ENCODE measurements at places on chromosomes 3 and 15.

DNA sequence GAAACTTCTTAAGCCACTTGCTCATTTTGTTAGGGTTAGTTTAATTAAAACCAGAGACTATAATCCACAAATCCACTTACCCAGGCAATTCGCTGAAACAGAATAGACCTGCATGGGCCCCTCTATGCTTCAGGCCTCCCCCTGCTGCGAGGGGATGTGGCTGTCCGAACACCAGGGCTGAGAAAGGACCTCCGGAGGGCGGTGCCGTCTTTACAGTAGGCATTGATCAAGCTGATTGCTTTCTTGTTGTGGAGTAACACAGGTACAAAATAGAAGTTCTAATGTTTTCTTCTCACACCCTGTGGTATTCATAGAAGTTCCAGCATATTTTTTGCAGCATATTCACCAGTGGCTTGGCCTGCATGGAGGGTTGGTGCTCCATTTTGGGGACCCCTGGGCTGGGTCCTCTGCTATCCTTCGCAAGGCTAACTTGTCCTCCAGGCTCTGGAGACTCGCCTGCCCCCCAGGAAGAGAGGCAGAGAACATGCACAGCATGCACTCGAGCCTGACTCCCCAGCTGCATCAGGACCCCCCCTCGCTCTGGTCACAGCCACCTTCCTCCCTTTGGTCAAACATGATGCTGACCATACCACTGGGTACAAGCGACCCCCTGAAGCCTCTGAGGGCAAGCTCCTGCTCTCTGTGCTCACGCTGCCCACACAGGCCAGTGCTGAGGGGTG is 55.3 kb downstream of the TPRA1 start:
- DNase-seq, result no peak

GRCh38 chr3:15630646-15631350 is 29.3 kb downstream of the BTD start:
- DNase-seq, result no peak

- DNase-seq, result no peak
Observed at GRCh38 chr3:181328346-181328745, 338.8 kb upstream of the DNAJC19 start.

- DNase-seq, result no peak
Observed at GRCh38 chr15:40279437-40280141, 3.3 kb downstream of the ANKRD63 start.

- no peak for DNase-seq
Observed at GRCh38 chr15:92896561-92896960, 3.6 kb upstream of the CHD2 start.

GRCh38 chr3:160402221-160403027 is 3.0 kb downstream of the SMC4 start:
- DNase-seq, result no peak

- no peak for DNase-seq
Observed at GRCh38 chr3:54510506-54510905, 388.2 kb downstream of the CACNA2D3 start.

- DNase-seq, result no peak
Observed at GRCh38 chr3:108461661-108462111, 48.7 kb downstream of the MYH15 start.

DNA sequence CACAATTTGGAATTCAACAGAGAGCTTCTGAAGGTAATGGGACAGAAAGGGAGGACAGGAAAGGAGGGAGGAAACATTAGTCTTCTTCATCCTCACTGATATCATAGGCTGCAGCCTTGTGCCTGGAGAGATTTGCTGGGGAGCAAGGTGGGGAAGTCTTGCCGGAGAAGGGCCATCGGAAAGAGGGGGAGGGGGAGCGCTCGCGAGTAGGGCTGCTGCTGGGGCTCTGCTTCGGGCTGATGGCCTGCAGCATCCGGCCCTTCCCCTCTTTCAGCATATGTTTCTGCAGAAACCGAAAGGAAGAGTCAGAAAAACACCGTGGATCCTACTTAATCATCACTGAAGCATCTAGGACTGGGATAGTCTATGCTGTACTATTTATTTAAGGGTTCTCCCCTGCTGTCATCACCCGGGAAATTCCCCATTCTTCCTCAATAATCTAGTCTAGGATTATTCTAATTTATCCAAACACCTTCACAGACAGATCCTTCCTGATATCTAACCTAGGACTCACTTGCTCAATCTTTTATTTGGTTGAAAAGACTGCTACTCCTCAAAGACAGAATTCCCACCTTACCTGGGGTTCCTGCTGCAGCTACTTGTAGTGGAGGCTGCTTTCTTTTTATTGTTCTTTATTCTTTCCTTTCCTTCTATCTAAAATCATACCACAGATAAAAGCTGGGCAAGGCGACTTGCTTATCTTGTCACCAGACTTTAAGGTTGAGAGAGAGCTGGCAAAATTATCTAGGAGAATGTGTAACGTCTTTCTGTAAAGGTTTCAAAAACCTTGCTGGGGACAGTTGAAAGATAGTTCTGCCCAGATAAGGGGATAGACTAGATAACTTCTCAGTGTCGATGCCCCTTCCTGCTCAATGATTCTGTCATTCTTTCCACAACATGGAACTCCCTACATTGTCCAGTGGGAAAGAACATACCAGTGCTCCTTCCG is 22.6 kb downstream of the SLC51A start:
- DNase-seq, result no peak

DNA sequence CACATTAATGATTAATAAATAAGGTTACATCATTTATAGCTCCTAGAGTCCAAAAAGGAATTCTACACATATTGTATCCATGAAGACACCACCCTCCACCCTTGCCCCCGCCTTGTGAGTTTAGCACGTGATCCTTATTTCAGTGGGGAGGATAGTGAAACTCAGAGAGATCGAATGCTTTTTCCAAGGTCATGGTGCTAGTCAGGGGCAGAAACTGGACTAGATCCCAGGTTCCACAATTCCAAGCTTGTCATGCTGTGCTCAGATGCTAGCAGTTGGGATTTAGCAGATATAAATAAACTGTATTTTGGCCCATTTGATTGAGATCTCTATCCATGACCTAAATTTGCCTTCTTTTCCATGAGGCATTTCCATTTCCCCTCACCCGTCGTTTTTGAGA is 227.4 kb upstream of the THRB start:
- no peak for DNase-seq

DNA sequence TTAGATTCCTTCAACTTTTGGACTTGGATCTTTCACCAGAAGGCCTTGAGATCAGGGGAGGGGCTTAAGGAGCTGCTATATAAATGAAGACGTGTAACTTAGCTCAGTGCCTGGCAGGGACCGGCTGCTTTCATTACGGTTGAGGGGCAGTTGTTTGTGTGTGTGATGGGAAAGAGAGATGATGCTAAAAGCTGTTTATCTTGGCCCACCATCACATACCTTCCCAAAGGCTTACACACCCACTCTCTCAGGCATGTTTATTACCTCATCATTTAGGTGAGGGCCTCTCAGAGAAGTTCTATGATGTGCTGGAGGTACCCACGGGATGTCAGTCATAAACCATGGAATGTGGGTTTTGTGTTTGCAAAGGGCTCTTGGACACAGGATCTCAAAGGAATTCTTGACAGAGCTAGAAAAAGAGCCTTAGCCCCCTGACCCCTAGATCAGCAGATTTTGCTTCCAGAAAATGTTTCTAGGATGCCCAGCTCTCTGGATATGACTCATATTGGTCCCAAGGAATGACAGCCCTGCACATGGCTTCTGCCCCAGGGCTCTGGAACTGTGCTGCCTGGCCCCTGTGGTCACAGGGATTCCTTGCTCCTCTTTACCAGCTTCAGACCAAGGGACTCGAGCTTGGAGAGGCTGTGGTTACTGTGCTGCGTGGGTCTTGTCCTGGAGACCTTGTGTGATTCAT is 15.9 kb upstream of the SMAD3 start:
- no peak for DNase-seq
